DMS153 (cell line): ENCODE measurements at places on chromosomes 1 and 21.

DNA sequence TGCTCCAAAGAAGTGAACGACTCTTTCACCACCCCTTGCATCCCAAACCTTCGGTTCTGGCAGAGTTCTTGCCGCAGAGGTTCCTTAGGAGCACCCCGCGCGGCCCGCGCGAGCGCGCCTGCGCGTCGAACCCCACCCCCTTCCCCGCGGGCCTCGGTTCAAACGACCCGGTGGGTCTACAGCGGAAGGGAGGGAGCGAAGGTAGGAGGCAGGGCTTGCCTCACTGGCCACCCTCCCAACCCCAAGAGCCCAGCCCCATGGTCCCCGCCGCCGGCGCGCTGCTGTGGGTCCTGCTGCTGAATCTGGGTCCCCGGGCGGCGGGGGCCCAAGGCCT, at the start of gene C1orf56:
Gene C1orf56, plus strand, starts transcription at position 161 of the 334 bp plus-strand sequence. Its CDS starts 97 bp downstream, at position 258.
- peak; percentile 57 for DNase-seq

GRCh38 chr1:221631556-221631955, 110.3 kb downstream of the DUSP10 start:
- no peak for DNase-seq

DNA sequence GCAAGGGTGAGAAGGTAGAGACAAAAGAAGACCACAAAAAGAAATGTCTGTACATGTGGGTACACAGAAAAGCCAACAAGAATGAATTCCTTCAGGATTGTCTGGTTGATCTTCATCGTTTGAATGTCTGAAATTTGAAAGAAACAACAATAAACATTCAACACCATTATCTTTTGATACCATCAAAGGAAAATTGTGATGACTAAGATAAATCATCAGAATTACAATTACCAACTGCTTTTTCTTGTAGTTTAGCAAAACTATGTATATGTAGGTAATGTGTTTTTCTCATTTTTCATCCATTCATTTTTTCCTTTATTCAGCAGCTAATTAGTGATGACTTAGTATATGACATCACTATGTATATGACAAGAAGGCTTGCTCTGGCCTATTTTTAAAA, at the start of gene OR10X1:
Gene OR10X1, minus strand, starts transcription at position 167 of the 400 bp plus-strand sequence. Its CDS starts 0 bp downstream, at position 167.
- no peak for DNase-seq

GRCh38 chr1:197920414-197921117, 3.4 kb downstream of the LHX9 start:
- no peak for DNase-seq

DNA sequence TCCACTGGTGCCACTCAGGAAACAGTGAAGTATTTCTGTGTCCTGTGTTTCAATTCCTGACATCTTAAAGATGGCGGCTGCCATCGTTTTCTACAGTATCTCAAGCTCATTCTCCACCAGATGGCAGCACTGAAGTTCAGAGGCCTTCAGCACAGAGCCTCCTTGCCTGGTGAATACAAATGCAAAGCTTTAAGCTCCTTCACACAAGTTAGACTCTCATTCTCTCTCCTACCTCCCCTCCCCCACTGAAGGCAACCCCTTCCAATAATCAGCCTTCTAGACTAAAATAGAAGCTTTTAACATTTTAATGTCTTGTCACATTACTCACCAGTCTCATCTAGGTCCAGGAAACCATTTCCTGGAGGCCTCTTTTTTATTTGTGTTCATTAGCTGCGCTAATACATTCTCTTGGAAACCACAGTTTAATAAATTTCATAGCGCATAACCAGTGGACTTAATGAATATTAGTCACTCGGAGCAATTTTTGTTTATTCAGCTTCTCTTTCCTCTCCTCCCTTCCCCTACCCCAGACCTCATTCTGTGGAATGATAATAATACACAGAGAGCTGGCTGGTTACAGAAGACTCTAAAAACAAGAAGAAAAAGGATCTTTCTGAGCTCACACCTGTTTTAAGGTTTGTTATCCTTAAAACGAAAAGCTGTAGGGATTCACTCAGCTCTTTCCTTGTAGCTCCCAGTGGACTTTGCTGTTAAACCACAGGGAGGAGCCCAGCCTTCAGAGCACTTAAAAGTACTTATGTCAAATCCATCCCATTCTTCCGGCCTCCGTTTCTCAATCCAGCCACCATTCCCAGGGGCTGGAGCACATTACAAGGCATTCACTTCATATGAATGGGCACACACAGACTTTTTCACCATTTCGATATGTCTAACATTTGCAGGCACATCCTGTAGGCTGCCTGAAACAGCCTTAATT, 384.9 kb downstream of the HLX start:
- peak; percentile 44 for DNase-seq

- no peak for DNase-seq
Observed at GRCh38 chr1:153679337-153680119, 1.0 kb downstream of the NPR1 start.

DNA sequence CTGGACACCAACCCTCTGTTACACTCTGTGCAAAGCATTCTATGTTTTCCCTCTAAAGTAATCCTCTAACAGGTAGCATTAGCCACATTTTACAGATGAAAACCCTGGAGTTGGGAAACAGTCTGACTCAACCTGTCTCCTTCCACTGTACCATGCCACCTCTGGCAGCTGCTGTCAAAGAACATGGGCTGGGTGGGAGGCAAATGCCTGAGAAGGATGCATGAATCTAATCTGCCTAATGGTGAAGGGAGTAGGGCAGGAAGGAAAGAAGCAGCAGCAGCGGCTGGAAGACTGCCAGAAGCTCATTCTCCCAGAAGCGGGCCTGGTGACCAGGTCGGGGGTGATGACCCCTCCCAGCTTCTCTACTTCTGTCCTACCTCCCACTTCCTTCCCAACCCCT, 21.7 kb downstream of the LRRC71 start:
- DNase-seq = no peak
